Occipital lobe (tissue), 3 donors: ENCODE measurements at places on chromosomes 6 and 20.

GRCh38 chr6:110731898-110732297 lies 83.4 kb downstream of the CDK19 start:
- no peak for DNase-seq

- no peak for DNase-seq
Observed at GRCh38 chr6:161128230-161128629, 136.7 kb downstream of the MAP3K4 start.

- DNase-seq = no peak
Observed at GRCh38 chr6:150211700-150212511, 69.1 kb downstream of the PPP1R14C start.

- no peak for DNase-seq
Observed at GRCh38 chr6:49416195-49416594, 46.9 kb downstream of the MMUT start.

GRCh38 chr20:23955896-23956295 lies 32.7 kb downstream of the GGTLC1 start:
- DNase-seq = no peak

DNA sequence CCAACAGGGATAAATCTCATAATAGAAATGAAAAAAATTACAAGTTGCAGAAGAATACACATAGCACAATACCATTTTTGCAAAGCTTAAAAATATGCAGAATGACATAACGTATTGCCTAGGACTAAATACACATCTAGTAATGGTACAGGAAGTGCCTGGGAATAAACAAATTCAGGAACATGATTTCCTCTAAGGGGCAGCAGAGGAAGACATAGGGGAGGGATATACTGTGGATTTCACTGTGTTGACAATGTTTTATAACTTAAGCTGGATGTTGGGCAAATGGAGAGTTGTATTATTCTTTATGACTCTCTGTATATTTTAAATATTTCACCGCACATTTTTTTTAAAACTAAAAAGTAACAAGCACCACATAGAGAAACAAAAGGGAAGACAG lies 5.6 kb upstream of the GLO1 start:
- no peak for DNase-seq

DNA sequence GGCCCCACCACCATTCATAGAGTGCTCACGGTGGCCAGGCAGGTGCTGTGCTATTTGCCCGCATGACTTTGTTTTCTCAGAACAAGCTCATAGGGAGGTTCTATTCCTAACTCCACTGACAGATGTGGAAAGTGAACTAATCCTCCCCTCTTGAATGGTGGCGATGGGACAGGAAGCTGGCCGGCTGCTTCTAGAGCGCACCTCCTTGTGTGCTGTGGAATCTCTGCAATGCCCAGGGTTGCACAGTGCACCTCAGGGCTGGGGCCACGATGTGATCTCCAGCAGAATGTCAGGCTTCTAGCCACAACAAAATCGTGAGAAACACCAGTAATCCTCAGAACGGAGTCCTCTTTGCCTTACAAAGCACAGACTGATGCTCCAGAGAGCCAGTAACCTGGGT lies 53.8 kb upstream of the SLC22A23 start:
- no peak for DNase-seq

DNA sequence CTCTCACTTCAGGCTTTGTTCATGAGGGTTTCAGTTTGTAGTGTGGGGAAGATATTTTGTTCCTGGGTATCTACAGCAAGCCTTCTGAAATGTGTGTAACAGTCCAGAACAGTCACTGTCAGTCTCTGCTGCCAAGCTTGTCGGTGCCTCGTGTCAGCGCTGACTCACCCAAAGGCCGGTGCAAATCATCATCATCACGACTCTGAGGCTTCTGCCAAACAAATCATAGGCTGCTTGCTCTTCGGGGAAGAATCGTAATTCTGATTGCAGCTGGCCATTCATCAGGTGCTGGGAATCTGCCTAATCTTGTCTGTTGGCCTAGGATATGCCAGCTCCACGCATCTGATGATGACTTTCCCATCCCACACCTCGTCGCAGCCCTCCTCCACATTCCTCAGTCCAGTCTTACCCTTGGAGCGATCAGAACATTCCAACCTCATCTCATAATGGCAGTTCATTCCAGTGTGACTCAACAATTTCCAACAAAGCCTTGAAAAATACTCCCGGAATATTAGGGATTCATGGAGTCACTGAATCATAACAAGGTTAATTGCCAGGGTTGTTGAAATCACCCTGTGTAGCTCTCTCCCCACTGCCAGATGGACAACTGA lies 40.9 kb downstream of the ALDH8A1 start:
- peak; percentile 80 for DNase-seq

DNA sequence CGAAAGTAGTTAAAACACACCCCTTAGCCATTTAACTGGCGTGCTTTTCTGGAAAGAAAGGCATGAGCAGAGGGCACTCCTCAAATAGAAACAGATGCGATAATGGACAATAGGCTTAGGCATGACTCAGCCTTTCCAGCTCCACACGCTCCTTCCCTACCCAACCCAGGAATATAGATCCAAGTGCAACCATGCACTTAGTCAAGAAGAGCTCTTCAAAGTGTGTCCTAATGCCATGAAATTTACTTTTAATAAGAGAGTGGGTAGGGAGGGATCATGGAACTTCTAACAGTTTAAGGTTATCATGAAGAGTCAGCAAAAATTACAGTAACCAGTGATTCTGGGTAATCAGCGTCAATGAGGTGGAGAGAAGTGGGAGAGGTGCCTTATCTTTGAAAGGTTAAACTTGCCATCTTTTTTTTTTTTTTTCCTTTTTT lies 2.4 kb upstream of the EFHC1 start:
- DNase-seq = no peak

DNA sequence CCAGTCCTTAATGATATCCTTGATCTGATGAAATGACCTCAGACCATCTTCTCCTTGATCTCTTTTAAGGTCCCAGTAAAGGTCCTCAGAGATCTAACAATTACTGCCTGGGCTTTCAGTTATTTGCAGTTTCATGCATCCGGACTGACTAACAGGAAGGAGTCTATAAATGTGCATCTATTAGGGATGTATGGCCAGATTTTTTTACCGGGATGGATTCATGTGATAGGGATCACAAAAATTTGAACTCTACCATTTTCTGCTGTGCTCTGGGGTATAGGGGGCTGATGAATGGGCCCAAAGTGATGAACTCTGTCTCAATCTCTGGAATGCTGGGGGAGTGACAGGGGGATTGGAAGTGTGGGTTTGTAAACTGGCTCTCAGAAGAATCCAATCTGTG lies 36.2 kb upstream of the SCUBE3 start:
- no peak for DNase-seq

GRCh38 chr6:53796791-53797190 lies 2.0 kb downstream of the LRRC1 start:
- DNase-seq = no peak

GRCh38 chr6:55955684-55956083 lies 80.3 kb upstream of the BMP5 start:
- DNase-seq = no peak

GRCh38 chr6:157760589-157761330 lies 62.3 kb upstream of the SNX9 start:
- DNase-seq = no peak

- DNase-seq = no peak
Observed at GRCh38 chr6:167666571-167667203, 160.0 kb upstream of the AFDN start.

DNA sequence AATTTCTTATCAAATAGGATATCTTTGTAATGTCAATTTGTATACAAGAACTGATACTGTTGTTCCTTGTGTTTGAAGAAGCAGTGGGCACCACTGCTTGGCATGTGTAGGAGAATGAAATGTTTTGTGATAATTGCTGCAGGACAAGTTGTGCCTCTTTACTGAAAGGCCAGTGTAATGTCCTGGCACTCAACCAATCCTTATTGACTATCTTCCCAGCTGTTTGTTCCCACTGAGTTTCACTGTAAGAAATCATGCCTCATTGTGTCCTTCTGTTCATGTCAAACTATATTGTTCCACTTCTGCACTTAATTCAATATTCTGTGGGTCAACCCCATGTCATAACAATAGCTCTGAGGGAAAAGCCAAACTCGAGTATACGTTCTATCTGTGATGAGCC lies 136.1 kb upstream of the FAM83B start:
- DNase-seq = no peak

DNA sequence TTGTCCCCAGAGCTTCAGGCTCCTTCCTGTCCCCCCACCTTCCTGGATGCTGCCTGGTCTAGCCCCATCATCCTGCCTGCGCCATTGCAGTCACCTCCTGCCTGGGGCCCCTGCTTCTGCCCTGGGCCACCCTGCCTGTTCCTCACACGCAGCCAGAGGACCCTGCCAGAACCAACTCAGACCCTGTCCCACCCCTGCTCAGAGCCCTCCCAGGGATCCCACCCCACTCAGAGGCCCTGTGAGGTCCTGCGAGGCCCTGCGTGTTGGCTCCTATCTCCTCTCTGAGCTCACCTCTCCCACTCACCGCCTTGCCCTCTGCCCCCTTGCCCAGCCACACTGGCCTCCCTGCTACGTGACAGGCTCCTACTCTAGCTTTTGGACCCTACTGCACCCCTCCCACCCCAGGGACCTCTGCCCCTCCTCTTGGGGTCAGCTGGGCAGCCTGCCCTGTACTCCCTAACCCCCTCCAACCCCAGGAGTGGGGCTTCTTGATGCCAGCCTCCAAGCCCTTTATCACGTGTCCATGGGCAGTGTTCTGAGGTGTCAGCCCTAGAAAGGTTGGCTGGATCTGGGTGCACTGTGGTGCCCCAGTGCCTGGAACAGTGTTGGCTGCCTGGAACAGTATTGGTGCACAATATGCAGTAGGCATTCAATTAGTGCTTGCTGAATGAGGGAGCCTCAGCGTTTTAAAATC lies 68.3 kb downstream of the CEBPB start:
- no peak for DNase-seq

- no peak for DNase-seq
Observed at GRCh38 chr6:37056112-37056403, 50.6 kb downstream of the FGD2 start.

- DNase-seq = no peak
Observed at GRCh38 chr6:29211488-29211887, 40.8 kb downstream of the OR2J2 start.

DNA sequence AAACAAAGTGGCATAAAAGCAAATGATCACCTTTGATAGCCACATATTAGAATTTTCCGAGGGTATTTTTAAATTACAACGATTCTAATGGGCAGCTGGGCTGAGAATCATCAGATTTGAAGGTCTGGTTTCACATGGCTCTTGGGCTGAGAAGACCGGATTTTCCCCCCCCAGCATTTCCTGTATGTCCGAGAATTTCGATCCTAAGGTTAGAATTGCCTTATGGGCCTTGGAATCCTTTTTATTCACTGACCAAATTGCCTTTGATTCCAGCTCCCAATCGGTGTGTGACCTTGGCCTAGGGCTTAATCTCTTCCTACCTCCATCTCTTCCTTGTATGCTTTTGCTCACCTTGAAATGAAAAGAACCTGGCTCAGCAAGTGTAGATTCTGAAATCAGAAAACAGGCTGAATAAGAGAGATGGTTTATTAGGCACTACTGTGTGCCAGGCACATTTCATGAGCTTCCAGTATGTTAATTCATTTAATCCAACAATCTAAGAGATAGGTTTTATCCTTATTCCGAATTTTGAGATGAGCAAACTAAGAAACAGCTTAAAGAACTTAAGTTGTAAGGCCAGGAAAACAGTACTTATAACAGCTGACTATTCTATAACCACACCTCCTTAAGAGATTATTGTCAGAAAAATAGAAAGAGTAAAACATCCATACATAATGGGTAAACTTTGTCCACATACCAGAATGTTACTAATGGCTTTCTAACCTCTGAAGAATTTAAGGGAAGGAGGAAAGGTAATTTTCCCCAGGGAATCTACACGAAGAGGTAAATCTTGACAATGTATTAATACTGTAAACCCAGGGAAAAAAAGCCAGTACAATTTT lies 39.4 kb downstream of the HFE start:
- DNase-seq = no peak

- no peak for DNase-seq
Observed at GRCh38 chr6:56540232-56541029, 102.3 kb downstream of the DST start.

DNA sequence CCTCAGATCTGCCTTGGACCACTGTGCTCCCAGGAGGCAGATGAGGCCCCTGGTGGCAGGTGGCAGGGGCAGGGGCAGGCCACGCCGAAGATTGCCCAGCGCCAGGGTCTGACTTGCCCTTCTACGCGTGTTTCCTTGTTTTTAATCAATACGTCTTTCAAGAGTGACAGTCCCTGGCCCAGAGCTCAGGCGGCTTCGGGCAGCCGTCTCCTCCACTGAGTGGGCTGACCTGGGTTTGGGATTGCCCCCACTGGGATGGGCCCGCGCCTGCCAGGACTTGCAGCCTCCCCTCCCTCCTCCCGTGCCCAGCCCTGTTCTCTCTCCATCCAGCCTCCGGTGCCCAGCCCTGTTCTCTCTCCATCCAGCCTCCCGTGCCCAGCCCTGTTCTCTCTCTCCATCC lies 21.2 kb downstream of the FRMD1 start:
- DNase-seq = no peak

DNA sequence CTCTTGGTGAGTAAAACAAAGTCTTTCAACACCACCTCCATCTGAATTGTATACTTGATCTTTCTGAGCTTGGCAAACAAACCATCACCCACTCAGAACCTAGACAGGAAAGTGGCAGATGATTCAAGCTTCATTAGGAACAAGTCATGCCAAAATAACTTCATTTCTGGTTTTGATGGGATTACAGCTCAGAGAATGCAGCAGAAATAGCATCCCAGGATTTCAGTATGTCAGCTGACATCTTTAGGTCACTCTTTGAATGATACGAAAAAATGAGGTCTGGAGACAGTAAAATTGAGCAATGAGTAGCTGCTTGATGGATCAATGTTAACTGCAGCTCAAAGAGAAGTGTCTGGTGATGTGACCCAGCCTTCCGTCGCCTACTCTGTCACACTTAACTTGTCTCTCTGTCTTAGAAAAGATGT lies 92.4 kb downstream of the GJA10 start:
- DNase-seq = no peak

DNA sequence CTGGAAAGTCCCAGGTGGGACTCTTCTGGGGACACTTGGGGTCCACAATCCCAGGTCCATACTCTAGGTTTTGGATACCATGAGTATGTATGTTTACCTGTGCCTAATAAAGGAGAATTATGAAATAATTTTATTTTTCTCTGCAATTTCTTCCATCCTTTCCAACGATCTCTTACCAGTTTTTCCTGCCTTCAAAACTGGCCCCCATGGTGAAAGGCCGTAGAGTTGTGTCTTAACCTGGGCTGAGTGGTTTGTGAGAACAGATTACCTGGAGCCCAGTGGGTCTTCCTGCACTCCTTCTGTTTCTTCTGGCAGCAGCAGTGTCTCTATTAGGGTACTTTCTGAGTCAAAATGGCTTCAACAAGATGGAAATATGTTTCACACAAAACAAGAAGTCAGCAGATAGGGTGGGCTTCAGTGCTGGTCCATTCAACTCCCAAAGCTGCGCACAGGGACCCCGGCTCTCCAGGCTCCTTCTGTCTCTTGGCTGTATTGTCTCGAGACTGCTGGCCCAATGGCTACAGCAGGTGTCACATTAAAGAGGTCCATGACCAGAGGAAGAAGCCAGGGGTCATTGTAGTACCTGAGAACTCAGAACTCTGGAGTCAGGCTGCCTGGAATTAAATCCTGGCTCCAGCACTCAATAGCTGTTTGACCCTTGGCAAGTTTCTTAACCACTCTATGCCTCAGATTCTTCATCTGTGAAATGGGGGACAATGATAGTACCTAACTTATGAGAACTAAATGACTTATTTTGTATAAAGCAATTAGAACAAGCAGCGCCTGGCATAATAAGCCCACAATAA lies 10.5 kb upstream of the RBCK1 start:
- DNase-seq = no peak

- no peak for DNase-seq
Observed at GRCh38 chr20:64042054-64042781, 6.2 kb downstream of the C20orf204 start.

GRCh38 chr6:63486196-63486595 lies 86.1 kb upstream of the LOC128125822 start:
- no peak for DNase-seq
